RWPE1 (cell line): ENCODE measurements at places on chromosomes 12 and 14.

DNA sequence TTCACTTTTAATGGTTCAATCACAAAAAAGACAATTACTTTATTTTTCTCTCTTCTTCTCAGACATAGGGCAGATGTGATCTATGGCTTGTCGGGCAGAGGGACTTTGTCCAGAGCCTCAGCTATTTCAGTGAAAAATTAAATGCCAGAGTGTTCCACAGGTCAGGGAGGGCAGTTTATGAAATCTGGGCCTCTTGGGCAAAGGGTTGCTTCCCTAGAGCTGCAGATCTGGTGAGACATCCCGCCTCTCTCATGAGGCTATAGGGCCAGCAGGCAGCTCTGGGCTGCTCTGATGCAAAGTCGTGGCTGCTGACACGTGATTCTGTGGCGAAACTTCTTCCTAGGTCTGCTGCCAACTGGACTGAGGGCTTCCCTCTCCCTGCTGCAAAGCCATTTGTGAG, 6.0 kb downstream of the CLMN start:
- peak; percentile 78 for DNase-seq

GRCh38 chr12:95990136-95990535, 6.0 kb downstream of the HAL start:
- no peak for DNase-seq

DNA sequence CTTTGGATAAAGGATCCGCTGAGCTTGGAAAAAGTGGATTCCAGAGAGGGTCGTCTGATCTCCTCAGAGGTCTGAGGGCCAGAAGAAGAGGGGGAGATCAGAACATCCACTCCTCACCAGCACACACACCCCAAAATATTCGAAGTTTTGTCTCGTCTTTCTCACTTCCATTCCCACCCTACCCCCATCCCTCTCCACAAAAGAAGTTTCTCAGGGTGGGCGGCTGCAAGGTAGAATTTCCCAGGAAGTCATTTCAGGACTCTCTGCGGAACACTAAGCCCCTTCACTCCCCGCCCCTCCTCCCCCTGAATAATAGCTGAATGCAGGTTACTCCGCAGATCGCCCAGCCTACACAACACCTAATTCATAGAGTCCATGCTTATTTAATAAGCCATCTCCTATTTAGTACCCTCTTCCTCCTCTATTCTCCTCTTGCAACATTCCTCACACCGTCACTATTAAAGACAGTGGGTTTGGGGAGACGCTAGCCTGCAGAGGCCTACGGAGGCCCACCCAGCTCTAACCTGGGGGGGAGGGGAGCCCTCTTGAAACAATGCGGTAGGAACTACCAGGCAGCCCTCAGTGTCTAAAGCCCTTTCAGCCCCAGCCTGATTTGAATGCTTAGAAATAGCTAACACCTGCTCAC, 649 bp upstream of the SALL2 start:
- no peak for DNase-seq

GRCh38 chr14:22333422-22334274, 255.4 kb downstream of the DAD1 start:
- peak; percentile 57 for DNase-seq

GRCh38 chr12:130236446-130236845, 74.2 kb downstream of the FZD10 start:
- DNase-seq: no peak
